ENCODE measurements at places on chromosomes 5 and 9.

DNA sequence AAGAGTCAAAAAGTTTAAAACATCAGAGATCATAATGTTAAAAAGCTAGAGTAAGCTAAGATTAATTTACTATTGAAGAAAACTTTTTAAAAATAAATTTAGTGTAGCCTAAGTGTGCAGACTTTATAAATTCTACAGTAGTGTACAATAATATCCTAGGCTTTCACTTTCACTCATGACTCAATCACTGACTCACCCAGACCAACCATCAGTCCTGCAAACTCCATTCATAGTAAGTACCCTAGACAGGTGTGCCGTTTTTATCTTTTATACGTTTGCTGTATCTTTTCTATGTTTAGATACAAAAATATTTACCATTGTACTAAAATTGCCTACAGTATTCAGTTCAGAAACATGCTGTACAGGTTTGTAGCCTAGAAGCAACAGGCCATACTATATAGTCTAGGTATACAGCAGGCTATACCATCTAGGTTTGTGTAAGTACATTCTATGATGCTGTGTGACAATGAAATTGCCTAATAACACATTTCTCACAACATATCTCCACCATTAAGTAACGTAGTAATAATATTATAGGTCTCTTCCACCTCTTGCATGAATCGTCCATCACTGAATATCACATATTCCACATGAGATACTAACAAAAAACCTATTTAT, 59.2 kb downstream of the MEGF9 start:
- no peak for DNase-seq

DNA sequence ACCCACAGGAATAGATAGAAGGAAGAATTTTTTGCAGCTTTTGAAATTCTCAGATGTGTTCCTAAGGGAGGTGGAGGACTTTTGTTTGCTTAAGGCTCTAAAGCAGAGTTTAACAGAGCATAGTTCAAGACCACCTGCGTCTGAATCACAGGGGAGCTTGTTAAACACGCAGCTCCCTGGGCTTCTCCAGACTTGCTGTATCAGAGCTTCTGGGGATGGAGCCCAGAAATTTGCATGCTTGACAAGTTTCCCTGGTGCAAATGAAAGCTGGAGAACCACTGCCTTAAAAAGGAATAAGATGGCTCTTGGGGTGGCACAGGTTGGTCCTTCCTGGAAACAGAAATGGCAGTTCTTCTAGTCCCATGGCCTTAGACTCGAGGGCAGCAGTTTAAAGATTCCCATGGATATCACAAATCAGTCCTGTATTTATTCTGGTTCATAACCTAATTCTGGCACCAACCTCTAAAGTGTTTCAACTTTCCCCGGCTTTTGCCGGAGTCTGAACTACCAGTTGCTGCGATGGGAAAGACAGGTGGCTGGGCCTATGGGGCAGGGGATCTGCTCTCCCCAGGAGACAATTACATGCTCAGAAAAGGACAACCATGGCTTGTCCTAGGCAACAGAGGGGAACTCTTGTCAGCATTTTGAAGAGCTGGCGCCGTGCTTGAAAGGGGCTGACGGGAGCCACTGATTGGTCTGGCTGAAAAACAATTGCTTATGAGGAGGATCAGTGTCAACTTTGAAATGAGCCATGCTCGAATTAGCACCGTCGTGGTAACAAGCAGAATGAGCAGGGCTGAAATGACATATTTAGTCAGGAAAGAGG, 599.6 kb downstream of the CCDC171 start:
- no peak for DNase-seq

DNA sequence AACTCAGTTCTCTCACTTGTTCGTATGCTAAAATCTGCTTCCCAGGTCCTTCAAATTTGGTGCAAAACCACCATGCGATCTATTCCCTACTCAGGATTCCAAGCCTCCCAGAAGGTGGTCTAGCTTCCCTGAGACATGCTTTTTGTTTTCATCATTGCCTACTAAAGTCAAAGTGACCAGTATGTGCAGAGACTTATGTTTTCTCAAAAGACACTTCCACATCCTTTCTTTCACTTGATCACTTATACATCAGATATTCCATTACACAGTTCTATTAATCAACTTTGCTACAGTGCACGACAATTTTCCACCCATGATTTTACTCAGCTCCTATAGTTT, 242.1 kb downstream of the PAPPA start:
- DNase-seq: no peak

DNA sequence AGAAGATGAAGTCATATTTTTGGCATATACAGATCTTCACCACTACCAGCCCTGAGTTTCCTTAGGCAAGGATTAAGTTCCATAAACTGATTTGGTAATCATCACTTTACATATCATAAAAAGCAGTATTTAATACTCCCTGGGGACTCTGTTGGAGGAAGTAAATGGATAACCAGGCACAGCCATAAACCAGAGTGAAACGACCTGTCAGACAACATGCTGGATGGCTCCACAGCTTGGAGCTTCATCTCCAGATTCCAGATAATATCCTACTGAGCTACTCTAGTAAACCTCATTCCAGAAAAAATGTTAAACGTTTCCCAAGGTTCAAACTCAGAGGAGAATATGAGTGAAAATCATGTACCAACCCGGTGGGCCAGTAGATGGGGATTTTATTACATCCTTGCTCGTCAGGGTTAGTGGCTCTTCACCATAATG, 109.2 kb downstream of the BASP1 start:
- DNase-seq: no peak

GRCh38 chr9:14071484-14071883, 242.5 kb downstream of the NFIB start:
- no peak for DNase-seq

DNA sequence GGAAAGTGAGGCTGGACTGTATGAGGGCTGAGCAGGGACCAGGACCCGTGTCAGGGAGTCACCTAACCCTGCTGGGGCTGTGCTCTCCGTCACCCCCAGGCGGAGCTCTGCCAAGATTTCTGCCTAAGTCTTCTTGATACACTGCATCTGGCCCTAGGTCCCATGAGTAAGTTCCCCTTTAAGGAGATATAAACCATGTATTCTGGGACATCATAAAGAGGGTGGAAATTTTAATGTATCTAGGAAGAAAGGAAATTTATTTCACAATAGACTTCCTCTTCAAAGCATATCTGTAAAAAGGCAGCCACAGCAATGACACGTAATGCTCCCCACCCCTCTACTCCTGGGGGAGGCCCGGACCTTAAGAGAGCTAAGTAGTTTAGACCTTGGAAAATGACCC, 183.4 kb downstream of the FBXL7 start:
- DNase-seq: no peak

GRCh38 chr5:123091298-123092222, 2.5 kb downstream of the PRDM6 start:
- no peak for DNase-seq

DNA sequence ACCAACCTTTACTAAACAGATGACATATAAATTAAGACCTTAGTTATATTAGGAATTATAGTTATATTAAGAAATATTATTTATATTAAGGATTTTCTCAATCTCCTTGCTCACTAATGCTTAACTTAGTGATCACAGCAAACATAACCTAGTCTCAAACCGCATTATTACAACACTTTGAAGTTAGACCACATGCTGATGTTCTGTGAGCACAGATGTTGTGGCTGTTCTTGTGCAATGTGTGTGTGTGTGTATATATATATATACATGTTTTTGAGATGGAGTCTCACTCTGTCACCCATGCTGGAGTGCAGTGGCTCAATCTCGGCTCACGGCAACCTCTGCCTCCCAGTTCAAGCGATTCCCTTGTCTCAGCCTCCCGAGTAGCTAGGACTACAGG, 20.5 kb downstream of the ELP1 start:
- DNase-seq: no peak

- no peak for DNase-seq
Measured at GRCh38 chr5:118619823-118620222, 368.5 kb downstream of the DTWD2 start.

DNA sequence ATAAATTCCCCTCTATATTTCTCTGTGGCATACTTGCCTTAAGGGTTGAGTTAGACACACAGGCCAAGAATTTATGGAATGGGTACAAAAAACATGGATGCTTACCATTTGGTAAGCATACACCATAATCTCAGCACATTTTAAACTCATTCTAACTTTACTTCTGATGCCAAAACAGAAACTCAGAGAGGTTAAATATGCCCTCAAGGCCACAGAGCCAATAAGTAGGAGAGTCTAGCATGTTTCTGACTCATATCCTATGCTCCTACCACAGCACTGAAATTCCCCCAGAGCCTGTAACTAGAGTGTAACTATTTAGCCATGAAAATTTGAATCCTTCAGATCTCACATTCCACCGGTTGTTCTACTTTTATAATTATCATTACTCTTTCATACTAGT, 559.7 kb downstream of the ACTL7B start:
- no peak for DNase-seq

- no peak for DNase-seq
Measured at GRCh38 chr5:173094012-173094661, 38.0 kb downstream of the CREBRF start.

- DNase-seq: no peak
Measured at GRCh38 chr9:19521205-19521604, 112.4 kb downstream of the ACER2 start.

GRCh38 chr5:83179966-83180365, 102.6 kb downstream of the XRCC4 start:
- DNase-seq: no peak

DNA sequence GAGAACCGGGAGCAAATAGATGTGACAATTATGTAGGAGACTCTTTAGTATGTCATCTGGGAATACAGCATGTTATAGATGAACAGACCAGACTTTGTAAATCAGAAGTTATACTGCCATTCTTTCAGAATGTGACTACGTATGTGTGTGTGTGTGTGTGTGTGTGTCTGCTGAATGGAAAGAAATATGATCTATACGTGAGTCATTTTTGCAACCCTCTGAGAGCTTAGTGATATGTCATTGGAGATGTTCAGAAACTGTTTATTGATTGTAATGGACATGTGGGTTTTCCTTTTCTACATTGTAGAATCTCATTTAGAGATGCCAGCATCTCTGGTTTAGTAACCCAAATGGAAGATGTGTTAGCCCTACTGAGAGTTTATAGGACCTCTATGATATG, 731.5 kb downstream of the TLE1 start:
- DNase-seq: no peak

GRCh38 chr5:161096581-161096980, 244.6 kb upstream of the ATP10B start:
- DNase-seq: no peak

- DNase-seq: no peak
Measured at GRCh38 chr9:125559894-125560293, 147.1 kb downstream of the MAPKAP1 start.

DNA sequence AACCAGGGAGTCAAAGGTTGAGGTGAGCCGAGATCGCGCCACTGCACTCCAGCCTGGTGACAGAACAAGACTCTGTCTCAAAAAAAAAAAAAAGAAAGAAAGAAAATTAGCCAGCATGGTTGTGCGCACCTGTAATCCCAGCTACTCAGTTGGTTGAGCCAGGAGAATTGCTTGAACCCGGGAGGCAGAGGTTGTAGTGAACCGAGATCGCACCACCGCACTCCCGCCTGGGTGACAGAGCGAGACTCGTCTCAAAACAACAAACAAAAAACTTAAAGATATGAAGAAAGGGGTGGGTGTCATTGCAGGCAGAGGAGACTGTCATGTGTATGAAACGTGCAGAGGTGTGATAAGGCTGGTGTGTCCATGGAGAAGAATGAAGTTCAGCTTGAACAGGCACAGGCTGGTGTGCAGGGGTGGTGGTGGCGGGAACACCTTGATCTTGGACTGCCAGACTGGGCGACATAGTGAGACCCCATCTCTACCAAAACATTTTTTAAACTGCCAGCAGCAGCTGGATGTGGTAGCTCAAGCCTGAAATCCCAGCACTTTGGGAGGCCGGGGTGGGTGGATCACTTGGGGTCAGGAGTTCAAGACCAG, 69.6 kb downstream of the UGCG start:
- DNase-seq: no peak

Data from activated CD4-positive, alpha-beta T cell treated with anti-CD3 and anti-CD28 coated beads, Interleukin-2, amount 50 U/mL, for 24 hours (primary cell).